ENCODE measurements at places on chromosomes 5 and 9. TPM values are rescaled to one million over a fixed set of nuclear protein-coding genes. Genes with fewer than 3 reads are reported as not detected.
A peak's percentile ranks its signal among the peaks of the same experiment; 100 is the strongest.

Gene NR4A3
- 0.10 TPM for total RNA-seq

Gene PCDHA11
- not detected for total RNA-seq

- DNase-seq: no peak
Observed at GRCh38 chr5:87686975-87687374, 274.2 kb upstream of the CCNH start.

- DNase-seq: no peak
Observed at GRCh38 chr5:89279391-89280036, 396.5 kb upstream of the MEF2C start.

DNA sequence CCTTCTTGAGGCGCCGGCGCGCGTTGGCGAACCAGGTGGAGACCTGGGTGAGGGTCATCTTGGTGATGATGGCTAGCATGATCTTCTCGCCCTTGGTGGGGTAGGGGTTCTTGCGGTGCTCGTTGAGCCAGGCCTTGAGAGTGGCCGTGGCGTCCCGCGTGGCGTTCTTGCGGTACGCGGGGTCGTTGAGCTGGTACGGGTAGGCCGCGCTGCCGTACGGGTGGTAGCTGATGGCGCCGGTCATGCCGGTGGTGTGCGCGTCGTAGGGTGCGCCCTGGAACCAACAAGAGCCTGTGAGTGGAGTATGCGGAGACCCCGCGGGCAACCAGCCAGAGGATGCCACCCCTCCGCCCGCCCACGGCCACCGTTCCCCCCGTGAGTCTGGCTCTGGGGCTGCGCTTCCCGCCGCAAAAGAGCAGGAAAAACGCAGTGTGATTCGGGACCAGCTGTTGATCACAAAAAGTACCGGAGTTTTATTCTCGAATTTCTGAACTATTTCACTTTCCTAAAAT, 1.9 kb downstream of the IRX2 start:
- no peak for DNase-seq

Gene FBXL17
- 6.9 TPM for total RNA-seq

DNA sequence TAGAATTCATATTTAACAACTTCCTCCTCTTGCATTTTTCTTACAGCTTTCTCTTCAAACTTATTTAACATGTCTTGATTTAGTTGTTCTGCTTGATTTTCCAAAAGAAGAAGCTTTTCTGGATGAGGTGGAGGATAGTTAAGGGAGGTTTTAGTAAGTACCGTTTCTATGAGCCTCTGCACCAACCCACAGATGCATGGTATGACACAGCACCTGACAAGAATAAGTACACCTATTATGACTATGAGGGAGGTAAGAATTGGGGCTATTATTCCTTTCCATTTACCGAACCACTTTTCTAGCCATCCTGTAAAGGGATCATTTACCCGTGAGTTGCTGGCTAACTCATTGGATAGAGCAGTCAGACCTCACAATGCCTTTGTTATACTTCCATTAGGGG, 2.5 kb upstream of the HMGCS1 start:
- DNase-seq: no peak

Gene ANGPTL2
- total RNA-seq: 36.3 TPM

DNA sequence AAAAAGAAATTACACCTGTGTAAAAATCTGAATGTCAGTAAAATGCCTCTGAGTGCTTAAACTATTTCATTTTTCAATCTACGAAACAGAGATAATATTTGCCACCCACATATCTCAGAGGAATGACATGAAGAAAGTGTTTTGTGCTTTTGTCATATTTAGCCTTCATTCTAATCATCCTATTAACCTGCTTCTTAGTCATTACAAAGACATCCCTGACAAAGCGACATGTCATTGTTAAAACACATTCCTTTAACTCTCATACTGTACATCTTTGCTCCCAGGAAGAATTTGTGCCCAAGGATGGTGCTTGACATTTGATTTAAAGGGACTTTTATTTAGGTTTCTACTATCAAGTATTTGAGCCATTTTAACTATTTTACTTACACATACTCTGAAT, 275.9 kb downstream of the DMRTA1 start:
- peak; percentile 2 for DNase-seq

Gene TMEM215
- not detected for total RNA-seq

DNA sequence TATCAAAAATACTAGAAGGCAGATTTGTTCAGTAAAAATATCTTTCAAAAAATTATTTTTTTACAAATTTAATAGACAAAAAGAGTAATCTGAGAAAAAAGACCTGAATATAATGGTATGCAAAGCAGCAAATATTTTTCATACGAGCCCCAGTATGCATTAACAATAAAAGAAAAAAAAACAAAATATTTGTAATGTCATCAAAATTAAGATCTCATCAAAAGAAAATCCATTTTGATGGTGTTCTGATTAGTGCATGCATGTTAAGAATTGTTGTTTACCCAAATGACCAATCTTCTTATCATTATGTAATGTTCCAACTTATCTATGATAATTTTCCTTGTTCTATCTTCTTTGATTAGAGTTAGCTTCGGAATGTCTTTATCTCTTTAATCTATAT, 106.1 kb downstream of the CDH9 start:
- no peak for DNase-seq

- DNase-seq: peak; percentile 26
Observed at GRCh38 chr9:98929071-98929470, 14.6 kb upstream of the COL15A1 start.

DNA sequence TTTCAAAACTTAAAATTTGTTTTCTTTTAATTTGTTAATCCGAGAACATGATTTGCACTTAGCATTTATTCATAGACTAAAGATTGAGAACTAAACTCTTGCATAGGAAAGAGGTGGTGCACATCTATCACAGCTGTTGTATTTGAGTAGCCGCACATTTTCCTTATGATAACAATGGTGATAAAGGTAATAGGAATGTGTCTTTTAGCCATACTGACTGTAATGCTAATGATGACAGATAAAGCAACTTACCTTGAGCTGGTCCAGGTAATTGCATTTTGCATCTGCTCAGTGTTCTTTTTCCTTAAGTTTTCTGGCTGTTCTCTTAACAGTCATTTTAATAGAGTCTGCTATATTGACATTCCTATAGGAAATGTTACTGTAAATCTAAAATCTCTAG, 19.0 kb downstream of the PHAX start:
- no peak for DNase-seq

- peak; percentile 72 for DNase-seq
Observed at GRCh38 chr5:43042176-43042625, 2.1 kb upstream of the ANXA2R start.

DNA sequence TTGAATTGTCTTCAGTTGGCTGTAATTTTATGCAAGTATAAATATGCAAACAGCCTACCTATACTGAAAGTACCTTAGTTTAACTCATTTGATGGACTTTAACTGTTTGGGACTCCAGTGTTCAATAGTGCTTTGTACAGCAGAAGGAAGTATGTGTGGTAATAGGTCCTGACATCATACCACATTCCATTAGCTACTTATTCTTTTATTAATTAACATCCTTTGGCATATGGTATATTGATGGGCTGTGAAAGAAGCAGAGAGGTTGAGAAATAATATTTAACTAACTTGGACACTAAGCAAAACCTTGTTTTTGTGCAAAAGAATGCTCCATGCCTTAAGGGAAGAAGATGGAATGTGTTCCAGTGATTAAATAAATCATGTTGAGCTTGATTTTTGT, 97.6 kb upstream of the SEMA6A start:
- no peak for DNase-seq

Gene PCDHGA9
- 0.88 TPM for total RNA-seq

DNA sequence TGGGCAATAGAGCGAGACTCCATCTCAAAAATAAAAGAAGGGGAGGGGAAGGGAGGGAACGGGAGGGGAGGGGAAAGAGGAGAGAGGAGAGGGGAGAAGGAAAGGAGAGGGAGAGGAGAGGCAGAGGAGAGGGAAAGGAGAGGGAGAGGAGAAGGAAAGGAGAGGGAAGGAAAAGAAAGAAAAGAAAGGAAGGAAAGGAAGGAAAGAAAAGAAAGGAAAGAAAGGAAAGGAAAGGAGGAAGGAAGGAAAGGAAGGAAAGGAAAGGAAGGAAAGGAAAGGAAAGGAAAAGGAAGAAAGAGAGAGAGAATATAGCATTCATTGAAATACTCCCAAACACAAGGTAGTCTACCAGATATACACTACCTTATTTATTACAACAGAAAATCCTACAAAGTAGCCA, 44.8 kb downstream of the SUSD1 start:
- DNase-seq: no peak

GRCh38 chr5:139207297-139208000, 9.3 kb upstream of the SIL1 start:
- no peak for DNase-seq

- DNase-seq: no peak
Observed at GRCh38 chr9:27523141-27523540, 949 bp upstream of the IFNK start.

DNA sequence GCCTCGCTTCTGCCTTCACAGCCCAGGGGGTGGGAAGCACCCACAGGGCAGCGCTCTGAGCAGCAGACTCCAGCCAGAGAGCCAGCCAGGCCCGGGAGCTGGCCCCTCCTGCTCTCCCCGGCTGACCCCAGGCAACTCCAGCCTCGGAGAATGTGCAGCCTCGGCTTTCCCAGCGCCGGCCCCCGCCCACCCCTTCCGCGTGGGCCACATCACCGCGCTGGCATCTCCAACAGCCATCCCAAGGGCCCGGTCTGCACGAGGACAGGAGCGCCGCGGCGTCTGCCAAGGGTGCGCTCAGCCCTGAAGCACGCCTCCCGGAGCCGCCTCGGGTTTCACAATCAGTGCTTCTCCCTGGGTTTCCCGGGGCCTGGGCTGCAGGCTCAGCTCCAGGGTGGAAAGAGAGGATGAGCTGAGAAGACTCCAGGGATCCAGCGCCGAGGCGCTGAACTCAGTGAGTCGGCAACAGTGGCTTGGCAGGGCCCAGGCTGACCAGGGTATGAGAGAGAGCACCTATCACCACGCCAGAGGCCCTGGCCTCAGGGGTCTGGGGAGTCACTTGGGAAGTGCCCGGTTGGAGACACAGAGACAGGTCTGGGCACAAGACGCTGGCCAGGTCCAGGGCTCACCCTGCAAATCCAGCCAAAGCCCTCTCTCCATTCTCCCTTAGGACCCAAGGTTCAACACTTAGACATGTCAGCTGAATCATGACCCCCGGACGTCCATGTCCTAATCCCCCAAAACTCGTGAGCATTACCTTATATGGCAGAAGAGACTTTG, 79.6 kb downstream of the ADAMTS2 start:
- DNase-seq: peak; percentile 73

DNA sequence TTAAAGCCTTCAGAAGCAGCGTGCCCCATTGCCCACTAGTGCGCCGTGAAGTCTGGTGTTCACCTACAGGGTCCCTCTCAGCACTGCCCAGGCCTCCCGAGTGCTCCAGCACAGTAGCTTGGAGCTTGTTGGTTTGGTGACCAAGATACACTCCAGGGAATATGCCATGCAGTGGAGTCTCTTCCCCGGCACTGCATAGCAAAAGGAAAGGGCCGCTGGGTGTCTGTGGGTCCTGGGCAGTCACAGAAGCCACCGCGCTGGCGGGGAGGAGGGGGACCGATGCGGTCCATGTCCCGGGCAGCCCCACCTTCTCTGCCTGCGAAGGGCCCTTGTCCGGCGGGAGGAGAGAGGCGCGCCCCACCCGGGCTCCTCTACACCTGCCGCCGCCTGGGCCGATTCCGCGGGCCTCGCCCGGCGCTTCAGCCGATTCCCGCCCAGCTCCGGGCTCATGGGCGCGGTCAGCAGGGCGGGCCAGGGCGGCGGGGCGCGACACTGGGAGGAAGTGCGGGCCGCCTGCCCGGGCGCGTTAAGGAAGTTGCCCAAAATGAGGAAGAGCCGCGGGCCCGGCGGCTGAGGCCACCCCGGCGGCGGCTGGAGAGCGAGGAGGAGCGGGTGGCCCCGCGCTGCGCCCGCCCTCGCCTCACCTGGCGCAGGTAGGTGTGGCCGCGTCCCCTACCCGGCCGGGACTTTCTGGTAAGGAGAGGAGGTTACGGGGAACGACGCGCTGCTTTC, at the start of gene SYK:
Gene SYK (plus strand): TSS at position 579 of the 732 bp plus-strand sequence. CDS start 42,080 bp downstream, outside the sequence.
- no peak for DNase-seq

GRCh38 chr5:54621048-54621447, 103.5 kb downstream of the SNX18 start:
- DNase-seq: no peak

- DNase-seq: no peak
Observed at GRCh38 chr5:131795228-131795627, 1.6 kb downstream of the FNIP1 start.

Gene VLDLR
- total RNA-seq: 11.5 TPM

DNA sequence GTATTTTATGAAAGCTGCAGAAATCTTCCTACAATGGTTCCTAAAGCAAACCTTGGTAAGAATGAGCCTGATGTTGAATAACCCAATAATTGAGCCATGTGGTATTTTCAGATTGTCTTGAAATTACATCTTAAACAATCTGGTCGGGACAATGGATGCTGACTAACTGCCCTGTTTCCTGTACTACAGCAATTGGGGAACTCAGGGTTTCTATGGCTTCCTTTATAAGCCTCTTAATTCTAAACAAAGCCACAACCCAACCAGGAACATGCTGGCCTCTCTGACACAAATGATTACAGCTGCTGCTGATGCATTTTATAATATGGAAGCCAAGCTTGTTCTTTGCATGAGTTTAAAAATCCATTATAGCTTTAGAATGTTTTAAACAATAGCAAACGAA, 30.2 kb downstream of the PTPN3 start:
- peak; percentile 20 for DNase-seq

DNA sequence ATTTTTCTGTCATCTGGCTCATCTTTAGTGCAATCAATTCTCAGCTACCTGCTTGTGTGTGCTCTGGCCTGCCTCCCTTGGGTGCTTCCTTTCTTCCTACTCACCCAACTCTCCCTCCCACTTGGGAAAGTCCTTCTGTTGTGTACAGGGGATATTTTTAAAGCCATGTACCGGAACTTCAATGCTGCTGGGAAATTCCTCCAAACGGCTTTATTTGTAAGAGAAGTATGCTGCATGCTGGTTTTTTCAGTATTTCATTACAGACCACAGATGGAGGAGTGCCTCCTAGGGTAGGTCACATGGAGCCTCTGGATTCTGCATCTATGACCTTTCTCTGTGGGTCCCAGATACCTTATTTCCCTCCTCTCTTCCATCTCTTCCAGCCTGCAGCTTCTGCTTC, 5.4 kb upstream of the HMHB1 start:
- no peak for DNase-seq

GRCh38 chr9:7461791-7462190, 337.8 kb downstream of the DMAC1 start:
- no peak for DNase-seq

GRCh38 chr9:116716438-116716837, 29.3 kb downstream of the TRIM32 start:
- no peak for DNase-seq

- DNase-seq: no peak
Observed at GRCh38 chr9:130414081-130414731, 30.6 kb upstream of the ASS1 start.

- DNase-seq: no peak
Observed at GRCh38 chr5:137058089-137058488, 441.0 kb downstream of the SPOCK1 start.

DNA sequence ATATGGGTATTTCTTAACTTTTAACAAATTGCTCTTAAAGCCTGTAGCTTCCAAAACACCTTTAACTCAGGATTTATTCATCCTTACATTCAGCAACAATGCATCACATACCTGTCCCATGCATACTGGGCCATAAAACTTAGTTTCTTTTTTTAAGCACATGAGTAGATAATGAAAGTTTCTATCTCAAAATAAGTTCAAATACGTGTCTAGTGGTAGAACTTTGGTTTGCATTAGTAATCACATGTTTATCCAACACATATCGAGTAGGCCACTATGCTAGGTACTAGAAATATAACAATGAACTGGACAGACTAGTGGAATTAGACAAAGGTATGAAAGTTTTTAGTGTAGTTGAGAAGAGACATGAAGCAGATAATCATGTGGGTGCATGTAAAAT, 99.6 kb downstream of the DOCK2 start:
- no peak for DNase-seq

Gene PDLIM4
- 0.48 TPM for total RNA-seq
